Amygdala (tissue), 56 donors: ENCODE measurements at places on chromosomes 3 and 15.

DNA sequence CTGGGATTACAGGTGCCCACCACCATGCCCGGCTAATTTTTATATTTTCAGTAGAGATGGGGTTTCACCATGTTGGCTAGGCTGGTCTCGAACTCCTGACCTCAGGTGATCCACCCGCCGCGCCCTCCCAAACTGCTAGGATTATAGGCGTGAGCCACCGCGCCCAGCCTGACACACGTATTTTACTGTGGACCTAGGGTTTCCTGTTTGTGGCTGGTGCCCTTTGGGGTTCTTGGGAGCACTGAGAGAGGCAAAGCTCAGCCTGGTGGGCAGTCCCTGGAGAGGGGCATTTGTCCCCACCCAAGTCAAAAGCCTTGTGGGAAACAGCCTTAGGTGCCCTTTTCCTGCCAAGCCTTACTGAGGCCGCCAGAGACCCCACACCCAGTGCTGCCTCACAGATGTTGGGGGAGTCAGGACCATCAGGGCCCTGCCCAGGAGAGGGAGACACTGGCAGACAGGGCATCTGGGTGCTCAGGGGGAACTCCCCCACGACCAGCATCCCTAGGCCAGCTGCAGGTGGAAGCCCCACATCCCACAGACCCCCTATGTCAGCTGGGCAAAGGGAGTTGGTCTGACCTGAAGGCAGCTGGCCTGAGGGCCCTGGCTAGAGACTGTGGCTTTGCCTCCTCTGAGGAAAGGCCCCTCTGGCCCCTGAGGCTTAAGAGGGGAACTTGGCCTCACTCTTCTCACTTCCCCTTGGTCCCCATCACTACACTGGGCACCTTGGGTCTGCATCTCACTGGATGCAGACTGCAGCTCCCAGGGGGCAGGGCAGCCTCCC is 35.1 kb downstream of the DNAH1 start:
- no peak for DNase-seq

- no peak for DNase-seq
These were observed 16.5 kb upstream of the USP50 start for GRCh38 chr15:50562735-50563640.

GRCh38 chr3:44130249-44130648 is 111.4 kb upstream of the TOPAZ1 start:
- no peak for DNase-seq

GRCh38 chr15:25407950-25408349 is 30.9 kb downstream of the UBE3A start:
- no peak for DNase-seq

DNA sequence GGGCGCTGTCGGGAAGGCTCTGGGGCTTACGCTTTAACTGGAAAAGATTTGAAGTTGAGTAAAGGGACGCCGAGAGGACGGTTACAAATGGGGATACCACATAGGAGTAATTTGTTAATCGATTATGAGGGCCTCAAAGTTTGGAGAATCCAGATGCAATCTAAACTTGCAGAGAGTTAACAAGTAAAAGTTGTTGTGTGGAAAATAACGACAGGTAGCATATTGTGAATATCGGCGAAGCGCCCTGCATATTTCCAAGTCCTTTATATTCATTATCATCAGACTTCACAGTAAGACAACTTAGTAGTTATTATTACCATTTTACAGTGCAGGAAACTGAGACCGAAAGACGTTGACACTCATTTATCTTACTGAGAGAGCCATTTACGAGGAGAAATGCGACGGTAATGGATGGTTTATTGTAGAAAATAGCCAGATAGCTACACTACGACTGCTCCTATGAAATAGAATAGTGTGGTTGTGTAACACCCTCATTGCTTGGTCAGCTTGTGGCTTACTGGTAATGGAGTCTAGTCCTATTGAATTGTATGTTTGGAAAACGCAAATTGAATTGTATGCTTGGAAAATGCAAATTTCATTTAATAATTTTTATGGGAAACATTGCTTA is 700 bp downstream of the MKRN2 start:
- DNase-seq = no peak

GRCh38 chr15:33262306-33262705 is 48.5 kb upstream of the RYR3 start:
- no peak for DNase-seq

GRCh38 chr3:189726277-189726676 is 95.1 kb downstream of the TP63 start:
- no peak for DNase-seq

GRCh38 chr3:46936733-46937250 is 39.8 kb downstream of the CCDC12 start:
- no peak for DNase-seq
